ENCODE measurements at places on chromosomes 6 and 20. TPM values are rescaled to one million over a fixed set of nuclear protein-coding genes. Genes with fewer than 3 reads are reported as not detected.

The FITM2 gene
- total RNA-seq = 7.8 TPM

The SOD2 gene
- total RNA-seq = 43.2 TPM

The CCHCR1 gene
- 19.2 TPM for total RNA-seq

The RHAG gene
- not detected for total RNA-seq

The PRR18 gene
- not detected for total RNA-seq

The SERINC1 gene
- total RNA-seq = 45.7 TPM

The MDN1 gene
- 17.9 TPM for total RNA-seq

The IMPG1 gene
- not detected for total RNA-seq

The MTRF1L gene
- 29.4 TPM for total RNA-seq

The LPIN3 gene
- 2.5 TPM for total RNA-seq

The GPLD1 gene
- 1.4 TPM for total RNA-seq

The MED20 gene
- total RNA-seq = 16.7 TPM

The SLPI gene
- not detected for total RNA-seq

The EPPIN gene
- not detected for total RNA-seq

The MRPL18 gene
- 92.5 TPM for total RNA-seq

The LIN28B gene
- total RNA-seq = 3.6 TPM
